ENCODE measurements at places on chromosomes 6 and 20.

DNA sequence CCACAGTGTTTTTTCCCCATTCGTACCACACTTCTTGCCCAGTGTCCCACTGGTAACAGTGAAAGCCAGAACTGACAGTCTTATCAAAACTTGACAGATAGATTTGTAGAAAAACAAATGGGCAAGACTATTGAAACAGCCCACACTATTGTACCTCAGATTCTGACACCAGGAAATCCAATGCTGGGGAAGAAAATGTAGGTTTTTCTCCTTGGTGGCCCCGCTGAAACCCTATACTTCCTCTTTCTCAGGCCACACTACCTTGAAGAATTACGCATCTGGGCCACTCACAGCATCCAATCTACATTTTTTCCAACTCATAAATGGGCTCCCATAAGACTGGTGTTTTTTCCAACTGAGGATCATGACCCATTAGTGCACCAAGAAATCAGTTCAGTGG is 90.9 kb upstream of the HDDC2 start:
- H3K27me3 ChIP-seq, result peaks cover 8% of the 10 kb centered on the region
- no peak for DNase-seq
- no peaks in the 10 kb centered on the region for H3K36me3 ChIP-seq
- H3K27ac ChIP-seq, result no peak overlapping the region
- no peak overlapping the region for H3K4me3 ChIP-seq

- DNase-seq, result no peak
- no peak overlapping the region for H3K27ac ChIP-seq
- no peaks in the 10 kb centered on the region for H3K36me3 ChIP-seq
These were observed 239.3 kb upstream of the SULF2 start for GRCh38 chr20:48024539-48024938.

- H3K36me3 ChIP-seq, result no peaks in the 10 kb centered on the region
- no peaks in the 10 kb centered on the region for H3K4me1 ChIP-seq
- no peak overlapping the region for H3K27ac ChIP-seq
These were observed 648.3 kb downstream of the EPM2A start for GRCh38 chr6:145087034-145087433.

DNA sequence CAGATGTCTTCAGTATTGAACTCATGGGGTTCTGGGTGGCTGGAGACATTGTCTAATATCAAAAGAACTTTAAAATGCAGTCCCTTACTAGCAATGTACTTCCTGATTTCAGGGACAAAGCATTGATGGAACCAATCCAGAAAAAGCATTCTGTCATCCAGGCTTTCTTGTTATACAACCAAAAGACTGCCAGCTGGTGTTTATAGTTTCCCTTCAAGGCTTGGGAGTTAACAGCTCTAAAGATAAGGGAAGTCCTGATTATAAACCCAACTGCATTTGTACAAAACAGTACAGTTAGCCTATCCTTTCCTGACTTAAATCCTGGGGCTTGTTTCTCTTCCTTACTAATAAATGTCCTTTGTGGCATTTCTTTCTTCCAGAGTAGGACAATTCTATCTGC is 160.0 kb downstream of the COL21A1 start:
- H3K36me3 ChIP-seq, result no peaks in the 10 kb centered on the region
- H3K27ac ChIP-seq, result no peak overlapping the region
- no peaks in the 10 kb centered on the region for H3K4me1 ChIP-seq
- H3K27me3 ChIP-seq, result no peaks in the 10 kb centered on the region

GRCh38 chr6:88370127-88370710 is 204.1 kb upstream of the CNR1 start:
- H3K4me1 ChIP-seq, result peaks cover 5% of the 10 kb centered on the region
- H3K36me3 ChIP-seq, result no peaks in the 10 kb centered on the region
- peaks cover 12% of the 10 kb centered on the region for H3K27me3 ChIP-seq

DNA sequence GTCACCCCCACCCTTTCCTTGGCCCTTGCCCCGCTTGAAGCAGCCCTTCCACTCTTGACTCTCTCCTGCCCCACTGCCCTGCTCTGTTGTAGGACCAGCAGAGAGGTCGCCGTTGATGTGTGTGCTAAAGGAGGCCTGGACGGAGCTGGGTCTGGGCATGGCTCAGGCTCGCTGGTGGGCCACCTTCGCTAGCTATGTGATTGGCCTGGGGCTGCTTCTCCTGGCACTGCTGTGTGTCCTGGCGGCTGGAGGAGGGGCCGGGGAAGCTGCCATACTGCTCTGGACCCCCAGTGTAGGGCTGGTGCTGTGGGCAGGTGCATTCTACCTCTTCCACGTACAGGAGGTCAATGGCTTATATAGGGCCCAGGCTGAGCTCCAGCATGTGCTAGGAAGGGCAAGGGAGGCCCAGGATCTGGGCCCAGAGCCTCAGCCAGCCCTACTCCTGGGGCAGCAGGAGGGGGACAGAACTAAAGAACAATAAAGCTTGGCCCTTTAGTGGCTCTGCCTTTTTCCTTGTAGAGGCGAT is 3.0 kb downstream of the SMPD2 start:
- H3K4me1 ChIP-seq, result peaks cover 50% of the 10 kb centered on the region
- no peaks in the 10 kb centered on the region for H3K27me3 ChIP-seq
- peaks cover 64% of the 10 kb centered on the region for H3K36me3 ChIP-seq
- DNase-seq, result no peak
- H3K4me3 ChIP-seq, result no peak overlapping the region
- no peak overlapping the region for H3K27ac ChIP-seq

- DNase-seq, result no peak
- H3K36me3 ChIP-seq, result no peaks in the 10 kb centered on the region
These were observed 114.4 kb downstream of the SOD2 start for GRCh38 chr6:159578629-159579028.
